NCI-H526 treated with DMSO at 0.1 percent for 48 hours (cell line): ENCODE measurements at places on chromosomes 4 and X.

DNA sequence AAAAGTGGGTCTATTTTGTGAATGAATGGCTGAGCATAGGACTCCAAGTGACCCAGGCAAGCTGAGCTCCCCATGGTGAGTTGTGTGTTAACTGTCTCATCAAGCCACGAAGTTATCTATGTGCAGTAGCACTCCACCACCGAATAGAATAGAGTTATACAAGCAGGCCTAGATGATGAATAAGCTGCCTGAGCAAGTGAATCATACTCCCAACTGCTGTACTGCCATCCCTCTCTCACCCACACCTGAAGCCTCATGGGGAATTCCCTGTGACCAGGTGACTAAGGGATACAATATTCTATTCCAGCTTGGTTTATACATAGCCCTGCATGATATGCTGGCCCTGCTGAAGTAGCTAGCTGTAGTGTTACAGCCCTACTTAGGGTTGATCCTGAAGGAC, 38.7 kb downstream of the KDM5C start:
- DNase-seq, result no peak

GRCh38 chr4:63901304-63901703, 507.9 kb downstream of the TECRL start:
- DNase-seq, result no peak

GRCh38 chr4:72330381-72330780, 238.6 kb downstream of the ADAMTS3 start:
- no peak for DNase-seq

DNA sequence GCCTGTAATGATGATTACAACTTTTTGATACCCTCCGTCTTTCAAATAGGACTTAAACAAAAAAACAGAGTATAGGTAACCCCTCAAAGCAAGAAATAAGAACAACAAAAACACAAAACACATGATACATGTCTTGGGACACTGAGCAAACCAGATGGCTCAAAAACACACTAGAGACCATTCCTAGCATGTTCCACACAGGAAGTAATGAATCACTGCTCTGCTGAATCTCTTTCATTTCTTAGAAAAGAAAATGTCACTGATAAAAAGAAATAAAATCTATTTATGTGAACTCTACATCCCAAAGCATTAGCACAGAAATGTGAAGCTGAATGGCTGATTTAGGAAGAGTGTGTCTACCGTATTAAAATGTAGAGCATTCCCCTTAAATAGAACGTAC, 134.5 kb upstream of the IL15 start:
- DNase-seq, result no peak

DNA sequence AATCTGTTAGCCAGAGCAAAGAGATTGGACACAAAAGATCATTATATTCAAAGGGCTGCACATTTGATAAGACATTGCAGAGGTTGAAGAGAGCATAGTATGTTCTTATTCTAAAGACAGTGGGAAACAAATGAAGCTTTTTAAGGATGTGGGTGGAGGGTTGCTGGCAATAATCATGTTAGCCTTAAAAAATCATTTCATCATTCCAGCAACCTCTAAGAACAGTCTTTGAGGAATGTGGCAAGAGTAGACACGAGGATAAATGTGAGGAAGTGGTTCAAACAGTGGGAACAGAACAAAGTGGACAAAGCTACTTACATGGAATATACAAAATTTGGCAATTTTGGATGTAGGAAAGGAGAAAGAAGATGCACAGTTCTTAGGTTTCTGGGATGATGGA, 167.3 kb upstream of the SPRY1 start:
- DNase-seq, result no peak

GRCh38 chr4:78410676-78411075, 140.9 kb upstream of the ANXA3 start:
- no peak for DNase-seq

- no peak for DNase-seq
These were observed 161.4 kb downstream of the RAB28 start for GRCh38 chr4:13322681-13323101.

GRCh38 chrX:136487647-136488046, at the start of gene BRS3:
BRS3 (plus strand) TSS chrX:136487947; CDS start chrX:136488115, 168 bp downstream.
- no peak for DNase-seq

DNA sequence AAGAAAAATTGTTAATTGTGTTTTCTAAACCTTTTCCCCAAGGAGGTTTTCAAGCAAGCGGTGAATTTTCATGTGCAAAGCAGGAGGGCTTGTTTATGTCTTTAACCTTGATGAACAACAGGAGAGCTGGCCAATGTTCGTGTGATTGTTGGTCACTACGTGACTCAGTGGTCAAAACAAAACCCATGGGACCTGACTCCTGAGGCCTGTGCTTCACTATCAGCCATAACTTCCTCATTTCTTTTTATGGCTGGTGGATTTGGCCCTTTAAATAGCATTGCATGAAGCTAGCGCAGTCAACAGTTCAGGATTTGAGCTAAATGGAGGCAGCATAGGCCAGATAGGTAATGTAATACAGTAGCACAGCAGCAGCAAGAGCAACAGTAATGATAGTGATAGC, 80.5 kb downstream of the MID1IP1 start:
- no peak for DNase-seq

DNA sequence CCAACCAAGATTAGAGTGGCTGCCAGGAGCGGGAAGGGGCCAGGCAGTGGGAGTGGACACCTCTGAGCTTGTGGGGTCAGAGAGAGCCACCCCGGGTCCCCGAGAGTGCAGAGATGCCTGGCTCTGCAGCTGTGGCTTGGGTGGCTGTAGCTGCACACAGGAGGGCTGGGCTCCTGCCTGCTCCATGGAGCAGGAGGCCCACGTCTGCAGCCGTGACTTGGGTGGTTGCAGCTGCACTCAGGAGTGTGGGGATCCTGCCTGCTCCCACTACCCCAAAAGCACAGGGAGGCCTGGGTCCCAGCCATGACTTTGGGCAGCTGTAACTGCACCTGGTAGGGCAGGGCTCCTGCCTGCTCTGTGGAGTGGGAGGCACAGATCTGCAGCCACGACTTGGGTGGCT, 28.7 kb upstream of the DIPK2B start:
- DNase-seq, result no peak
